ENCODE measurements at places on chromosomes 1 and 21.

DNA sequence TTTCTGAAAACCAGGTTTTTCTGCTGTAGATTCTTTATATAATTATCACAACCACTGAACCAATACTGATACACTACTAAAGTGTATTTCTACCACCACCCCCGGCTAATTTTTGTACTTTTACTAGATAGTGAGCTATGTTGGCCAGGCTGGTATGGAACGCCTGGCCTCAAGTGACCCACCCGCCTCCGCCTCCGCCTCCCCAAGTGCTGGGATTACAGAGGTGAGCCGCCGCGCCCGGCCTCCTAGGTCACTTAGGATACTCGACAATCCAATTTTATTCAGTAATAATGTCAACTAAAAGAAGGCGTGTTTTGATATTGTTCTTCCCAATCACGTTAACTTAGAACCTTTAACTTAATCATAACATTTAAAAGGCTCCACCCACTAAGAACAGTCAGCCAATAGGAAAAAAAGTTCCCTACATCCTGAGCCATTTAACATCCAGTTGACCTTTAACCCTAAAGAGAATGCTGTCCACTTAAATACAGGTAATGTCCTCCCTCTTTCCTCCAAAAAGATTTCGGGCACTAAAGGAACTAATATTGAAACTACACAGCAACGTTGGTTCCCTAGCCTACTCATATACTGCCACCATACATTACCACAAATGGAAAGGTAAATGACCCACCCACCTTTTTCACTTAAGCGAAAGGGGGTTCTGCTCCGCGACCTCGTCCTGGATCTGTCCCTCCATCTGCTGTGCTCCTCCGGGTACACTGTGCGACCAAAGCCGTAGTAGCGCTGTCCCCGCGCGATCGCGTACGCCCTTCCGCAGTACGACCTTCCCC lies 1.2 kb downstream of the RSRP1 start:
- DNase-seq: no peak

GRCh38 chr1:172939475-172939874 lies 111.3 kb downstream of the TNFSF18 start:
- DNase-seq: no peak

DNA sequence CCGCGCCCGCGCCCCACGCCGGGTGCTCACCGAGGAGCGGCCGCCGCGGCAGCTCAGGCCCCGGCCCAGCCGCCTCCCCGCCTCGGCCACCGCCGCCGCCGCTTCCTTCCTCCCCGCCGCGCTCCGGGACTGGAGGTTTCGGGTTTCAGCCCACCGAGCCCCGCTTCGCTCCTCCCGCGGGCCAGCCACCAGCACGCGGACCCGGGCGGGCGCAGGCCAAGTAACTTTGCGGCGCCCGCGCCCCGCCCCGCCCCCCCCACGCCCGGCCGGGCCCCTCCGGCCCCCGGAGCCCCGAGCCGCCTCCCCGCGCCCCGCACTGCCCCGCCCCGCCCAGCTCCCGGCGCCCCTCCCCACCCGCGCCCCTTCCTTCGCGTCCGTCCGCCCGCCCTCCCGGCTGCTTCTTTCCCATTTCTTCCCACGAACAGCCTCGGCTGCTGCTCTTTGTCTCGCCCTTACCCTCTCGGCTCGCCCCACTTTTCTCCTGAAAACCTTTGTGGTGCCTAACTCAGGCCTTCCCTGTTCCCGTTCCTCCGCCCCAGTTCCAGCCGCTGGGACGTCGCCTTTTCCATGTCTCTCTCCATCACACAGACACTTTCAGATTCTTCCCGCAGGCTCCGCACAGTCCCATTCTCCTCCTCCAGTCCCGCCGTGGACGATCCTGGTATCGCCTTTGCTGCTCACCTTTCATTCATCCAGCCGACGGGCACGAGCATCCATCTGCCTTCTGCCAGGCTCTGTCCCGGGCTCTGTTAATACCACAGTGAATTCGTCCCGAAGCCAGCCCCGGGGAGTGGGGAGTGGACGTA lies at the start of gene GPR161:
TSS of gene GPR161 (minus strand) at position 222 of the 806 bp plus-strand sequence. CDS start 32,080 bp downstream, outside the sequence.
- peak; percentile 35 for DNase-seq

DNA sequence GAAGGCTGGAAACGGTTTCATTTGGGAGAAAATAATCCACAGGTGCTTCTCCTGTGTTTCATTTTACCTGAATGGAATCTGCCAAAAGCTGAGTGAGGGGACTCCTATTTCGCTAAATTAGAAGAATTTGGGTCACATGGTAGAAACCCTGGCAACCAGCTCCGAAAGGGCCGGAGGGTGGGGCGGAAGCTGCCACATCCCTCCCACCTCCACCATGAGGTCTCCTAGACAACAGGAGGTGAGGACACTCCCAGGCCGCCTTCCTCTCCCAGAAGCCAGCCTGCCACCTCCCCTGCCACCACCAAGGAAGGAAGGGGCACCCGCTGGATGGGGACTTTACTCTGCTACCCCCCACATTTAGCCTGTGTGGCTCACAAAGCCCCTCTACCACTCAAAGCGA lies 199.9 kb upstream of the ZC3H12A start:
- no peak for DNase-seq

DNA sequence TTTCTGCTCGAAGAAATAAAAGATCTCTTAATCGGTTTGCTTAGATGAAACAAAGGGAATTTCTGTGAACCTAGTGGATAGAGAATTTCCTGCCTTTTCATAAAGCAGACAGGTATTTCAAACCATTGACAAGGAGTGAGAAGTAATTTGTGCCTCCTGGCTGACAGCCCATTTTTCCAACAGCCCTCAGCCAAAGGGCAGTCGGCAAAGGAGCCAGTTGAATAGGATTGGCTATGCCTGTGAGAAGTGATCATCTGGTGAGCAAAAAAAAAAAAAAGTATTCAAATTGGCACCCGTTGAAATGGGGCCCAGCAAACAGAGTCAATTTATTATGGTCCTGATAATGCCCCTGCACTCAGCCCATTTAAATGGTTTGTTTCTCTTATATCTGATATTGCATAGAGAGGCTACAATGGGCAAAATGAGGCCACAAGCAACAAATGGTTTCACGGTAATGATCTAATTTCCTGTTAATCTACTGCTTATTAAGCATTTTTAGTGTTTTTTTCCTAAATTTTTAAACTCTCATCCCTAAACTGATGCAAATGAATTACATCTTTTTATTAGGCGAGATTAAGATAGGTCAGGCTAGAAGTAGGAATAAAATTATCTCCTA lies 477.5 kb downstream of the NUF2 start:
- no peak for DNase-seq

- no peak for DNase-seq
Measured at GRCh38 chr1:52191395-52191965, 49.6 kb downstream of the ZFYVE9 start.

DNA sequence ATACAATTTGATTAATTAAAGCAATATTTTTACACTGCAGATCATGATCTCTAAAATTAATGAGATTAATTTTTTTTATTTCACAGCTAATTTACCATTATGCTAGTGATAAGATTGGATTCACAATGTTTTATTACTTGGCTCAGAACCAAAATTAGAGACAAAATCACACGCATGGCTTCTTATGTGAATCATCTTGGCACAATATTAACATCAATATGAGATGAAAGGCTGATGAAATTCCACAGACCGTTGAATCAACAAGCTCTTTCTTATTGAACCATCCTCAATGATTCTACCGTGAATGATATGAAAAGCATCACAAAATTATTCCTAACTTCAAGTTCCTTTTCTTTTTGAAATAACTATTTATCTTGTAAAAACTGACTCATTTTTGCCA lies 544.9 kb downstream of the KCNT2 start:
- no peak for DNase-seq

DNA sequence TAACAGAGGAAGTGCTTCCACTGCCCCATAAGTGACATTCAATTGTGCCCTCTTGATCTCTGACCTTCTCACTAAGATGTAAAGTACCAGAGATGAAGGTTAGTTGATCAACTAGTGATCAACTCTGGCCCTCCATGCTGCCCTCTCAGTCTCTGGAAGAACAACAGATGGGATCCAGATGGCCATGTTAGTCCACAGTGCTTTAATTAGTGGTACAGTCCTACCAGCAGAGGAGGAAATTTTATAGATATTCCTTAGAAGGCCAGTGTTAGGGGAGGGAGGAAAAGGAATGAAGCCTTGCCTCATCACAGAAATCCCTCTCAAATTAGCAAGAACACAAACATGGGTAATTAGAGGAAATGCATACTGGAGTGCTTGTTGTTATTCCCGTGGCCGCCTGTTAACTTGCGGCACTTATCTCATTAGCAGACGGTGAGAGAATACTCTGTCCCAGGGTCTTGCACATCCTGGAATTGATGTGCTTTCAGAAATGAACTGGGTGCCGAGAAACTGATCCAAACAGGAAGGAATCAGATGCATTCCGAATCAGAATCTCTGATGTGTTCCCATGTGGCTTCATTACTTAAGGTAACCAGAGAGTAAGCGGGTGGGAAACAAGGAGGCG lies 91.1 kb upstream of the RGS4 start:
- DNase-seq: no peak

GRCh38 chr1:50422675-50422945 lies 633 bp downstream of the DMRTA2 start:
- no peak for DNase-seq

DNA sequence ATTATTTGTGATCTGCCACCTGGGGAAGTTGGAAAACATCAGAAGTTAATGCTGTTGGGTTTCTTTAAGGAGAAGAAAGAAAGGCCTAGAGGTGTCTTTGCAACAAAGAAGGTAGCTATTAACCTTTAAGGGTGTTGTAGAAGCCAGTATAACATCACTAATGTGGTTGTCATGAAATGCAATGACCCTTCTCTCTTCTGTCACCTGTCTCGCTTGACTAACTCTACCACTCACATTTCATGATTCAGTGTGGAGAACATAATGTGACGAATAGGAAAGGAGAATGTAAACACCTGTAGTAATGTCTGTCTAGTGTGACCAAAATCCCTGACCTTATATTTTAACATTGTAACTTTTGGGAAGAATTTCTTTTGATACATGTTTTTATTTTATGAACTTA lies 211.7 kb upstream of the UBE2U start:
- DNase-seq: no peak

DNA sequence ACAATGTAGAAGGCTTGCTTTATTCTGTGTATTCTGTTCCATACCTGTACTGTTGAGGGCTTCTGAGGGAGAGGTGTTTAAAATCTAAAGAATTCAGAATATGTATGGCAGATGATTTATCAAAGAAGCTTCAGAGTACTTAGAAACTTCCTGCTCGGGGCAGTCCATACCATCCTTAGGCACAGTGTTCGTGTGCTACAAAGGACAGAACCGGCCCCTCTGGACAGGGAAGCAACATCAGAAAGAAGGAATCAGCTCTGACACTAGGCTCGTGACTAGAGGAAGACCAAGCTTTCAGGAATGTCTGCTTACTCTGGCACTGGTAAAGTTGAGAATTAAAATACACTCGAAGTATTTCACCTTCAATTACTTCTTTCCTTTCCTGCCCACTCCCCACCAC lies 14.1 kb downstream of the SELP start:
- no peak for DNase-seq

DNA sequence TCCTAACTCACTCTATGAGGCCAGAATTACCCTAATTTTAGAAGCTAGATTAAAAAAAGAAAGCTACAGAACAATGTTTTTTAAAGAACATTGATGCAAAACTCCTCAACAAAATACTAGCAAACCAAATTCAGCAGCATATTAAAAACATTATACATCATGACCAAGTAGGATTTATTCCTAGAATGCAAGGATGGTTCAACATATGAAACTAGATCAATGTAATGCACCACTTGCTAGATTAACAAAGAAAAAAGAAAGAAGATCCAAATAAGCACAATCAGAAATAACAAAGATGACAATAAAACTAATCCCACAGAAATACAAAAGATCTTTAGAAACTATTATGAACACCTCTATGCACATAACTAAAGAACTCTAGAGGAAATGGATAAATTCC lies 13.3 kb upstream of the PPT1 start:
- no peak for DNase-seq

- no peak for DNase-seq
Measured at GRCh38 chr1:171084091-171084490, 6.6 kb upstream of the FMO3 start.

GRCh38 chr1:18805150-18805879 lies 54.1 kb downstream of the TAS1R2 start:
- DNase-seq: no peak

- DNase-seq: no peak
Measured at GRCh38 chr1:107135463-107135862, 5.4 kb upstream of the NTNG1 start.

GRCh38 chr1:27527223-27527889 lies 37.4 kb upstream of the WASF2 start:
- peak; percentile 66 for DNase-seq

DNA sequence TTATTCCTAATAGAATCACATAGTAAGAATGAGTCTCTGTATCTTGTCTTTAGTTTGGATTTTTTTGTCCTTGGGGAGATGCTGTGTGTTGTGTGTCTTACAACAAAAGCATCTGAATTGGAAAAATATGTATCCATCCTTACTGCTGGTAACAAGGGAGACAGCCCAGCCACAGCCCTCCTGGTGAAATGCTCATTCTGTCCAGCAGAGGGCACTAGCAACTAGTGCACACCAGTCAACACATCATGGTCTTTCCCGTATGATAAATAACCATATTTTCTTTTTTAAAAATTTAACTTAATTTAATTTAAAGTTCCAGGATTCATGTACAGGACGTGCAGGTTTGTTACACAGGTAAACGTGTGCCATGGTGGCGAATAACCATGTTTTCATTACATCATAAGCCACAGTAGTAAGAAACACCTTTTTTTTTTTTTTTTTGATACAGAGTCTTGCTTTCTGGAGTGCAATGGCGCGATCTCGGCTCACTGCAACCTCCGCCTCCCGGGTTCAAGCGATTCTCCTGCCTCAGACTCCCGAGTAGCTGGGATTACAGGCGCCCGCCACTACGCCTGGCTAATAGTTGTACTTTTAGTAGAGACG lies 245.1 kb downstream of the PTBP2 start:
- DNase-seq: peak; percentile 15

GRCh38 chr1:53176452-53177208 lies 20.0 kb upstream of the CPT2 start:
- DNase-seq: no peak

DNA sequence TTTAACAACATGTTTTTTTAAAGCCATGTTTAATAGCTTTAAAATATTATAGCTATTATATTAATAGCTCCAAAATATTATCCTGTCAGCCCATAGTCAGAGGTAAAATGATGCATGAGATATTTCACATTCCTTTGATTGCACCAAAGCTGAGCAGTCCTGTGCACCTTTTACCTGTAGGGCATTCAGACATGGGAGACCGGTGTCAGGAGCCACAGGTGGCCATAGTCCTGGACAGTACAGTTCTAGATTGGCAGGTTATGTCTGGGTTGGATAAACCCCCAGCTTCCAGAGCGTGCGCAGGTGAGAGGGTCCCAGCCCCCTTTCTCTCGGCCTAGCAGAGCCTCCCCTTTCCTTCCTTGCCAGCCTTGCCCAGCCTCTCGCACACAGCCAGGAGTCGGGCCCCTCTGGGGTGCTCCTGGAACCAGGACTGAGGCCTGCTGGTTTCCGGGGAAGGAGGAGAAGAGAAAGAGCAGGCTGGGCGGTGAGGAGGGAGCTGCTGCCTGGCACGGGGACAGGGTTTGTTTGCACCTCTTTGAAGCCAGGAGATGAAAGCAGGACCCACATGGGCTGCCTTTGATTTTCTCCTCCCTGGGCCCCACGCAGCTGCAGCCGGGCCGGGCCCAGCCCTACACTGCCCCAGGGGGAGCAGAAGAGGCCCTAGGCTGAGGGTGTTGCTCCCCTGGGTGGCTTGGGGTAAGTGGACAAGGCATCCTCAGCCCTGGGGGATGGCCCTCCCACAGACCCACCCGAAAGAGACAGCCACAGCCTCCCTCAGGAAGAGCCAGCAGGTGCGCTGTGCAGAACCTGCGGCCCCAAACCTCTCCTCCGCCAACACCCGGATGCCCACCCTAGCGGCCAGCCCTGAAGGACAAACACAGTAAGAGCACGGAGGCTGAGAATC lies 75.2 kb upstream of the TARDBP start:
- no peak for DNase-seq

- DNase-seq: no peak
Measured at GRCh38 chr1:156246781-156247459, 936 bp downstream of the PAQR6 start.

All from GM12891 (cell line).